CD4-positive, alpha-beta T cell (primary cell): ENCODE measurements at places on chromosomes 7 and 10. TPM values are rescaled to one million over a fixed set of nuclear protein-coding genes. Genes with fewer than 3 reads are reported as not detected.

DNA sequence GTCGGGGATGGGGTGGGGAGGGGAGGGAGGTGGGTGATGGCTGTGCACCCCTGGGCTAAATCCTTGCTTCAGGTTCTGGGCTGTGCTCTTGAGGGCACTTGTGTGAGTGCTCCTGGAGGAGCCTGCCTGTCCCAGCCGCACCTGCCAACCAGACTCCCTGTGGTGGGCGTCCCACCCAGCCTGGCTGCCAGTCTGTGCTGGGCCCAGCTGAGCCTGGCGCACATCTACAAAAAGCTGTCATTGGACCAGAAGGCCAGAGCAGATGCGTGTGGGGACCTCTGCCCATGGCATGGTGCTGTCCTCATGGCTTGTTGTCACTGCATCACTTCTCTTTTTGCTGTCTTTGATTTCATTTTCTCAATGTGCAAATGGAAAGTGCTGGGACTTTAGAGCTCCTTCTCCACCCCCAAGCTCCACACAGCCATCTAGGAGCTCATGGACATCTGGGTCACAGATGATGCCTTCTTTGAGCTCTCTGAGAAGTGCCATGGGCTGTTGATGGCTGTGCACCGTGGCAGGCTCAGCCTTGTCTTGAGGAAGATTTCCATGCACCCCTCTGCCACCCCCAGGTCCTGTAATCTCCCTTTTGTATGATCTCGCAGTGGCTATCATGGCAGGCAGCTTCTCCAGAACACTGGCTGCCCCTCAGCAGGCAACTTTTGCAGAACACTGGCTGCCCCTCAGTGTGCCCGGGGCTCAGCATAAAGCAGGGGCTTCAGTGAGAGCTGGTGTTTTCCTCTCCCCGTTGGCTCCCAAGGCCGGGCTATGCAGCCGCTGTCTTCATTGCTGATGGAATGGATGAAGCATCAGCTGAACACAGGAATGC lies 83.9 kb downstream of the ADCY1 start:
- no peak overlapping the region for H3K4me3 ChIP-seq
- H3K27ac ChIP-seq: no peak overlapping the region
- H3K27me3 ChIP-seq: no peaks in the 10 kb centered on the region

- no peak for DNase-seq
- peak overlapping the region; percentile 70 for H3K27ac ChIP-seq
These were observed 527 bp downstream of the PDIA4 start for GRCh38 chr7:149027611-149028345.

DNA sequence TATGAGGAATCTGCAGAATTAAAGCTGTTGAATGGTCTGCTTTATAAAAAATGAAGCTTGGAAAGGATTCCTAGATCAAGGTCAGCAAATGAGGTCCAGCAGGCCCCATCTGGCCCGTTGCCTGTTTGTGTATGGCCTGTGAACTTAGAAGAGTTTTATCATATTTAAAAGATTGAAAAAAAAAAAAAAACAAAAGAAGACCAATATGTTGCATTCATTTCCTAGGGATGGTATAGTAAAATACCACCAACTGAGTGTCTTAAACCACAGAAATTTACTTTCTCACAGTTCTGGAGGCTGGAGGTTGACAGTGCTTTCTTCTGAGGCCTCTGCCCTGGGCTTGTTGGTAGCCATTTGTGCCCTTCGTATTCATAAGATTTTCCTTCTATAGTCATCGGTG lies 109.2 kb downstream of the PPP1R3A start:
- no peaks in the 10 kb centered on the region for H3K27me3 ChIP-seq
- no peaks in the 10 kb centered on the region for H3K4me1 ChIP-seq
- no peaks in the 10 kb centered on the region for H3K36me3 ChIP-seq
- no peak overlapping the region for H3K27ac ChIP-seq

GRCh38 chr10:23433701-23434100 lies 5.2 kb upstream of the OTUD1 start:
- H3K4me1 ChIP-seq: peaks cover 7% of the 10 kb centered on the region
- no peaks in the 10 kb centered on the region for H3K27me3 ChIP-seq
- H3K4me3 ChIP-seq: no peak overlapping the region
- no peaks in the 10 kb centered on the region for H3K36me3 ChIP-seq

DNA sequence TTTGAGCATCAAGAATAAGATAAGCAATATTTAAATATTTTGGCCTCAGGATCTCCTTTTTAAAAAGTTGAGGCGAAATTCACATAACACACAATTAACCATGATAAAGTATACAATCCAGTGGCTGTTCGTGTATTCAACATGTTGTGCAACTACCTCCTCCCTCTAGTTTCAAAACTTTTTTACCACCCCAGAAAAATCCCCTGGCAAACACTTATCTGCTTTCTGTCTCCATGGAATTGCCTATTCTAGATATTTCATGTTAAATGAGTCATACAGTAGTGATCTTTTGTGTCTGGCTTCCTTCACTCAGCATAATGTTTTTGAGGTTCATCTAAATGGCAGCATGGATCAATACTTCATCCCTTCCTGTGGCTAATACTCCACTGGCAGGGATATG lies 31.8 kb upstream of the IL15RA start:
- H3K4me3 ChIP-seq: no peak overlapping the region
- H3K27ac ChIP-seq: no peak overlapping the region
- DNase-seq: no peak

DNA sequence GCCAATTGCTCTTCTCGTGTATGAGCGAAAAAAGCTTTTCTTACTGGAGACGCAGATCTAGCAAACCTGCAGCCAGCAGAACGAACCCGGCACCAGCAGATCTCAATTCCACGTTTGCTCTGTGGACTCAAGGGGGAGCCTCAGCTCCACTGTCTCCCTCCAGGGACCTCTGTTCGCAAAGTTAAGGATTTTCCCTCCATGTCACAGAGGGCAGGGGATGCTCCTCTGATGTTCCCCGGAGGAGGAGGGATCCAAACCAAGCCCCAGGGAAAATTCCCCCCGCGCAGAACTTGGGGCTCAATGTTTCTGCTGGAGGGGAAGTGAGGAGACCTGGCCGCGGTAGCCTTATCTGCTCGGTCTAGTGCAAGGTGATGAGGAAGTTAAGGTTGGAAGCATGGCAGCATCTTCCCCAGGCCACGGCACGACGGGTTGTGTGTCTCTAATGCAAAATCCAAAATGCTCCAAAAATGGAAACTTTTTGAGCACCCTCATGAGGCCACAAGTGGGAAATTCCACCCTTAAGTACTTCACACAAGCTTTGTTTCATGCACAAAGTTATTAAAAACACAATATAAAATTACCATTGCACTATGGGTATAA lies 9.0 kb downstream of the IQCE start:
- no peak overlapping the region for H3K4me3 ChIP-seq
- no peak overlapping the region for H3K27ac ChIP-seq
- DNase-seq: no peak
- H3K4me1 ChIP-seq: peaks cover 13% of the 10 kb centered on the region
- no peaks in the 10 kb centered on the region for H3K27me3 ChIP-seq

DNA sequence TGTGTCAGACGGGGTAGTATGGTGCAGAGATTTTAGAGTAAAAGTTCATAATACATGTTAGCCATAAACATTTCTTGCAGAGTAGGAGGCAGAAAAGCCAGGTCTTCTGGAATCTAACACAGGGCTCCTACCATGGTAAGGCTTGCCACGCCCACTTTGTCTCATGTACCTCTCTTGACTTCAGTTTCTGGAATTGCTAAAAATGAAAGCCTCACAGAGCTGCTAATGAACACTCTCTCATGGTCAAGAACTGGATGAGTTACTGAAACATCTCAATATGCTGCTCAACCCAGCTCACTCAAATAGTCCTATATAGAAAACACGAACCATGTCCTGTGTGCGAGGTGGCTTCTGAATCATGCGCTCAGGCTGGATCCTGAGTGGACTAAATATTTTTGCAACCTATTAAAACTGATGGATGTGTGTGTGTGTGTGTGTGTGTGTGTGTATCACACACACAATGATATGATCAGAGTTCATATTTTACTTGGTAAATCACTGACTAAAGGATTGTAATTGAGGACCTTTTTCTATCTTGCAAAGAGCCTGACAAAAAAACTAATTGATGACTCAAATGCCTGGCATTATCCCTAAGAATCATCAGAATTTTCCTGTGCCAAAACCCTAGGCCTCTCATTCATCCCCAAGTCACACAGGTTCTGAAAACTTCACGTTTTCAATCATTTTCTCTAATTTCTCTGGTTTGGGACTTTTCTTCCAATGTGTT lies 1306.6 kb downstream of the XPNPEP1 start:
- no peak overlapping the region for H3K27ac ChIP-seq
- H3K27me3 ChIP-seq: no peaks in the 10 kb centered on the region
- no peaks in the 10 kb centered on the region for H3K4me1 ChIP-seq
- no peak for DNase-seq
- no peaks in the 10 kb centered on the region for H3K36me3 ChIP-seq

- no peak overlapping the region for H3K4me3 ChIP-seq
- no peak overlapping the region for H3K27ac ChIP-seq
- no peaks in the 10 kb centered on the region for H3K27me3 ChIP-seq
- no peaks in the 10 kb centered on the region for H3K36me3 ChIP-seq
- DNase-seq: no peak
These were observed 23.9 kb downstream of the KLF6 start for GRCh38 chr10:3761021-3761686.

- H3K4me1 ChIP-seq: no peaks in the 10 kb centered on the region
- no peak for DNase-seq
- no peak overlapping the region for H3K27ac ChIP-seq
- no peak overlapping the region for H3K4me3 ChIP-seq
- H3K27me3 ChIP-seq: no peaks in the 10 kb centered on the region
- H3K36me3 ChIP-seq: no peaks in the 10 kb centered on the region
These were observed 2.4 kb upstream of the PTN start for GRCh38 chr7:137345799-137346449.

- no peak overlapping the region for H3K4me3 ChIP-seq
- no peaks in the 10 kb centered on the region for H3K27me3 ChIP-seq
- H3K4me1 ChIP-seq: no peaks in the 10 kb centered on the region
These were observed 30.0 kb downstream of the EEPD1 start for GRCh38 chr7:36182854-36183604.

- DNase-seq: no peak
- no peak overlapping the region for H3K27ac ChIP-seq
- no peaks in the 10 kb centered on the region for H3K4me1 ChIP-seq
- no peaks in the 10 kb centered on the region for H3K27me3 ChIP-seq
- no peak overlapping the region for H3K4me3 ChIP-seq
These were observed 100.1 kb downstream of the FOXL3 start for GRCh38 chr7:389911-390601.

GRCh38 chr7:46461334-46461777 lies 540.3 kb upstream of the IGFBP3 start:
- H3K27ac ChIP-seq: no peak overlapping the region
- H3K36me3 ChIP-seq: no peaks in the 10 kb centered on the region
- DNase-seq: no peak
- H3K4me3 ChIP-seq: no peak overlapping the region
- no peaks in the 10 kb centered on the region for H3K4me1 ChIP-seq

- DNase-seq: no peak
- H3K36me3 ChIP-seq: peaks cover 18% of the 10 kb centered on the region
- H3K4me1 ChIP-seq: peaks cover 27% of the 10 kb centered on the region
- H3K27ac ChIP-seq: no peak overlapping the region
- H3K27me3 ChIP-seq: no peaks in the 10 kb centered on the region
These were observed 4.8 kb downstream of the FBXL15 start for GRCh38 chr10:102425444-102425843.

DNA sequence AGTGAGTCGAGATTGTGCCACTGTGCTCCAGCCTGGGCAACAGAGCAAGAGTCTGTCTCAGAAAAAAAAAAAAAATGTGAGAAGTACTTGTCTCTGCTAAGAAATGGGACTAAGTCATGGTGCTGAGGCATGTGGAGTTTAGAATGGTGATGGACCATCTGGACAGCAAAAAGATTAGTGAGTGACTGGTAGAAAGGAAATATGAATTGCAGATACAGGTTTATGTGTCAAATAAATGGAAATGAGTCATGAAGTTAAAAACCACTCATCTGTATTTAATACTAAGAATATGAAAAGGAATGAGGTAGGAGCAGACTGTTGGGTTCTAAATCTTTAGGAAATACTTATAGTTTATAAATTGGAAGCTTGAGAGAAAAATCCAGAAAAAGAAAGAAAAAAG lies 625.7 kb upstream of the ANKRD30A start:
- no peaks in the 10 kb centered on the region for H3K36me3 ChIP-seq
- no peak overlapping the region for H3K4me3 ChIP-seq
- H3K27ac ChIP-seq: no peak overlapping the region

DNA sequence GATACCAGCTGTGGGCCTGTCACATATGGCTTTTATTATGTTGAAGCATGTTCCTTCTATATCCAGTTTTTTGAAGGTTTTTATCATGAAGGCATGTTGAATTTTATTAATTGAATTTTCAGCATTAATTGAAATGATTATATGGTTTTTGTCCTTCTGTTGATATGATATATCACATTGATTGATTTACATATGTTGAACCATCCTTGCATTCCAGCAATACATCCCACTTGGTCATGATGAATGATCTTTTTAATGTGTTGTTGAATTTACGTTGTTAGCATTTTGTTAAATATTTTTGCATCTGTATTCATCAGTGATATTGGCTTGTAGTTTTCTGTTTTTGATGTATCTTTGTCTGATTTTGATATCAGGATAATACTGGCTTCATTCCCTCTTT lies 21.2 kb downstream of the PRSS37 start:
- no peak overlapping the region for H3K4me3 ChIP-seq
- H3K36me3 ChIP-seq: no peaks in the 10 kb centered on the region
- no peaks in the 10 kb centered on the region for H3K27me3 ChIP-seq

The SEC31B gene
- 52.1 TPM for total RNA-seq

The PLEKHS1 gene
- total RNA-seq: not detected
